Activated CD8-positive, alpha-beta T cell treated with anti-CD3 and anti-CD28 coated beads, Interleukin-2, amount 10 ng/mL, durations not matched to agents 7 days and 5 days (primary cell): ENCODE measurements at places on chromosomes 7 and 10.

DNA sequence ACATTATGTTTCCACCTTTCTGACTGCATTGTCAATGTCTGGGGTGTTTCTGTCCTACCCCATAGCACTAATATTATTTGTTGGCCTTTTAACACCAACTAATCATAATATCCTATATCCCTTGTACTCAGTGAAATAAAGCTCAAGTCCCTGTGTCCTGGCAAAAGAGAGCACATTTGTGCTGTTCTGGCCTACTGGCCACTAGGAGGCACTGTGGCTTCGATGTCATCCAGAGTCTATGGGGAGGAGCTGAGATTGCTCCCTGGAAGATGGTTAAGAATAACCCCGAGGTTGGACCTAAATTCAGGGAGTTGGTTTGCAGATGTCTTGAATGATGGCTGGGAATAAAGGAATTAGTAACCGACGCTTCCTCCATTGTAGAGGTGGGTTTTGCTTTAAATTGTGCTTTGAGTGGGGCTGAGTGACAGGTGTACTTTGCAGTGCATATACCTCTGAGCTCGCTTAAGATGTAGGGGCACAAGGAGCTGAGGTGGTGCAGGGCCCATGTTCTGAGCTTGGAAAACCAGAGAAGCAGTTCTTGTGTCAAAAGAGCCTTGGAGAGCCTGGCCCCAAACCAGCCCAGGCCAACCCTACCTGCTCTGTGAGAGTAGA is 191.2 kb upstream of the PRSS1 start:
- H3K4me1 ChIP-seq = peaks cover 15% of the 10 kb centered on the region
- peak; percentile 65 for DNase-seq
- peaks cover 9% of the 10 kb centered on the region for H3K27me3 ChIP-seq
- H3K27ac ChIP-seq = no peak overlapping the region

- H3K4me1 ChIP-seq = no peaks in the 10 kb centered on the region
- H3K4me3 ChIP-seq = no peak overlapping the region
- no peak for DNase-seq
- no peaks in the 10 kb centered on the region for H3K36me3 ChIP-seq
- H3K27me3 ChIP-seq = peaks cover 20% of the 10 kb centered on the region
These were observed 56.9 kb downstream of the PRR15 start for GRCh38 chr7:29620556-29620930.

DNA sequence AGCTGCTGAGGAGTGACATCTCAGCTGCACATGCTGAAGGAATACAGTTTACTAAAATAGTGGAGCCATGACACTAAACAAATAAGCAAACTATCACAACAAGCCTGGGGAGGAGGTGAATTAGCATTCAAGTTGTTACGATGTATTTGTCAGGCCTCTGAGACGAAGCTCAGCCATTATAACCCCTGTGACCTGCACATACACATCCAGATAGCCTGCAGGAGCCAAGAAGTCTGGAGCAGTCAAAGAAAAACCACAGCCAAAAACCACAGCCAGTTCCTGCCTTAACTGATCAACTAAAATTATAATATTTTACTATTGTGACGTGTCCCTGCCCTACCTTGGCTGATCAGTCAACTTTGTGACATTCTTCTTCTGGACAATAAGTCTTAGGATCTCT is 68.6 kb downstream of the NSUN6 start:
- H3K27ac ChIP-seq = peak overlapping the region; percentile 44
- peak; percentile 69 for DNase-seq
- peaks cover 36% of the 10 kb centered on the region for H3K4me1 ChIP-seq
- H3K36me3 ChIP-seq = peaks cover 90% of the 10 kb centered on the region
- H3K4me3 ChIP-seq = peak overlapping the region; percentile 9

DNA sequence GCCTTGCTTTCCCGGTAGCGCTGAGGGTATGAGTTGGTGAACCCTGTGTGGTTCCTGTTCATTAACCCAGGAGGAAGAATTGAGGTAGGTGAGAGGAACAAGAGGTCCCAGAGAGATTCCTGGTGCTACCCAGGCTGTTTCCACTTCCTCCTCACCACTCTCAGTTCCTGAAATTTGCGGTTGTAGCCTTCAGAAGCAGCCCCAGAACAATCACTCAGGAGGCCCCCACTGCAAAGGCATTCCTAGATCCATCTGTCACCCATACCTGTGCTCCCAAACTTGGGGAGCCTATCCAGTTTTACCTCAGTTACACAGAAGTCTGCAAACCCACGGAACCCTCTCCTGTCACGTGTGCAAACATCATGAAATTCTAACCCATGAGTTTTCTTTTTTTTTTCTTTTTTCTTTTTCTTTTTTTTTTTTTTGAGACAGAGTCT is 9.0 kb upstream of the PIP4K2A start:
- H3K36me3 ChIP-seq = no peaks in the 10 kb centered on the region
- no peak overlapping the region for H3K27ac ChIP-seq
- no peaks in the 10 kb centered on the region for H3K27me3 ChIP-seq
- peaks cover 15% of the 10 kb centered on the region for H3K4me1 ChIP-seq

DNA sequence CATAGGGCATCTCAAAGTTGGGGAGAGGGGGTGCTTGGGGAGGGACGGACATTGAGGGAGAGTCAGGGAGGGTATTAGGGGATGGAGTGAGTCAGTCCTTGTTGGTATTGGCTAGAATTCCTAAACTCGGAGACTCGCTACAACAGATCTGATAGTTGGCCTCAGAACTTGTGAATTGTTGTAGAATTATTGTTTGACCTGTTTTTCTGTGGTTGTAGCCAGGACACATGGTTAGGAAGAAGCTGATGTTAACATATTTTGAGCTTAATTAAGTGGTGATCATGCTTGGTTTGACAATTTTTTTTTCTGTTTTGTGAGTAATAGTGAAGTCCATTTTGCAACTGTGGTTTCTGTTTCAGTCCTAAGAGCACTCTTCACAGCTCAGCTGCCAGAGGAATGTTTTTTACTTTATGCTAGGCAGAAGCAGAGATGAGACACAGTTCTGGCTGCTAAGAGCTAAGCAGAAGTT is 1190.3 kb upstream of the C7orf33 start:
- no peaks in the 10 kb centered on the region for H3K36me3 ChIP-seq
- no peak overlapping the region for H3K4me3 ChIP-seq
- H3K27me3 ChIP-seq = no peaks in the 10 kb centered on the region
- no peaks in the 10 kb centered on the region for H3K4me1 ChIP-seq
- DNase-seq = no peak

- H3K27ac ChIP-seq = peak overlapping the region; percentile 69
- DNase-seq = peak; percentile 80
- H3K27me3 ChIP-seq = peaks cover 25% of the 10 kb centered on the region
- peaks cover 55% of the 10 kb centered on the region for H3K4me1 ChIP-seq
- H3K4me3 ChIP-seq = peak overlapping the region; percentile 51
These were observed 23.0 kb downstream of the AMZ1 start for GRCh38 chr7:2710901-2711551.

DNA sequence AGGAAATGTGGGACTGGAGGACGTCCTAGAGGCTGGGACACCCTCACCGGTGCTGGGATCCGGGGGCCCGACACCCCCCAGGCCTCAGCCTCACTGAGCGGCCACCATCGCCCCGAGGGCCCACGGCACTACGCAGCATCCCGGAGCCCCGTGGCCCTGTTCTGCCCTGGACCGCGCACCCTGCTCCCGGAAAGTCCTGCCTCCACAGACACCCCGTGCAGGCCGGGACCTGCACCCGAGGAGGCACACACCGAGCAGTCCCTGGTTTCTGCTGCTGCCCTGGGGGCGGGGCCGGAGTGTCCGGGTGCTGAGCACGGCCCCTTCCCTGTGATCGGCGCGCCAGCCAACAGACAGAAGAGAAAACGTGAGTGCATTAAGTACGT is 18.1 kb upstream of the KNDC1 start:
- H3K4me3 ChIP-seq = no peak overlapping the region
- no peak for DNase-seq
- H3K27ac ChIP-seq = no peak overlapping the region
- H3K36me3 ChIP-seq = no peaks in the 10 kb centered on the region

DNA sequence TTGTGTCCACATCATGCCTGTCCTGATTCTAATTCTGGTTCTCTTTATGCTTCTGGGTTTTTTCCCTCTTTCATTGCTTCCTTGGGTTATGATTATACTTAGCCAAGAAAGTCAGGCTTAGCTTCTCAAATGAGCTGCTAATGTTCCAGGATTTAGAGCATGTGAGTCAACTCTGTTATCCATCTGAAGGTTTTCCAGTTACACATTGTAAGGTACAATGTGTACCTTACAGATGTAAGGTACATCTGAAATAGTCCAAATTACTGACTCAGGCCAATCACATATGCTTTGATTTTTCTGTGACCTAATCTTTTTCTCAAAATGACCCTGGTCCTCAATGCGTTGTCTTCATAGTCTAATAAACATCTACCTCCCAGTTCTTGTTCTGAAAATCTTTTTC is 13.3 kb upstream of the MIOS start:
- no peak overlapping the region for H3K27ac ChIP-seq
- peaks cover 2% of the 10 kb centered on the region for H3K36me3 ChIP-seq
- peaks cover 2% of the 10 kb centered on the region for H3K27me3 ChIP-seq
- no peaks in the 10 kb centered on the region for H3K4me1 ChIP-seq
- H3K4me3 ChIP-seq = no peak overlapping the region
- no peak for DNase-seq

GRCh38 chr7:73830681-73831583 is at the start of gene CLDN4:
TSS of gene CLDN4 (plus strand) at chr7:73830996. CDS start at chr7:73831202, 206 bp downstream.
- peaks cover 14% of the 10 kb centered on the region for H3K27me3 ChIP-seq
- no peak for DNase-seq
- no peaks in the 10 kb centered on the region for H3K36me3 ChIP-seq

DNA sequence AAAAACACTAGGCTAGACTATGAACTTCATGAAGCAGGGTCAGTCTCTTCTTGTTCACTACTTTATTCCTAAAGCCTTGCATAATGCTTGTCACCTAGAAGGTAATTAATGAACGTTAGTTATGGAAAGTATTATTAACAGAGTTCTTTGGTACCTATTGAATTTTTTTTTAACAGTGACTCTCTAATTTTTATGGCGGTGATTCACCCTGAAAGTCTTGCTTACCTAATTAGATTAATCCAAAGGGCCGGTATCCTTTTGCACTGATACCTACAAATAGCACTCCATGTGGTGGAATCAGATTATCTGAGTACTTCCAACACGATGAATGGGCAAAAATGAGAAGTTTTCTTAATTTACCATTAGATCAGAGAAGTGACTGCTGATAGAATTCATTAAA is 31.7 kb downstream of the STAM start:
- H3K36me3 ChIP-seq = peaks cover 37% of the 10 kb centered on the region
- no peaks in the 10 kb centered on the region for H3K27me3 ChIP-seq
- H3K4me1 ChIP-seq = peaks cover 38% of the 10 kb centered on the region
- H3K4me3 ChIP-seq = no peak overlapping the region
- no peak for DNase-seq
